ENCODE measurements at places on chromosomes 5 and 9.

- DNase-seq: no peak
Observed at GRCh38 chr5:59716029-59716428, 177.5 kb downstream of the PDE4D start.

GRCh38 chr9:89593727-89594427 is 10.9 kb upstream of the GADD45G start:
- DNase-seq: peak; percentile 68

- no peak for DNase-seq
Observed at GRCh38 chr9:32728181-32728580, 55.2 kb upstream of the TMEM215 start.

GRCh38 chr5:129459777-129460671 is at the start of gene ADAMTS19:
Gene ADAMTS19 (plus strand): TSS chr5:129460298. CDS start chr5:129460392, 94 bp downstream.
- DNase-seq: no peak

- DNase-seq: no peak
Observed at GRCh38 chr5:88391116-88391515, 122.5 kb upstream of the TMEM161B start.

DNA sequence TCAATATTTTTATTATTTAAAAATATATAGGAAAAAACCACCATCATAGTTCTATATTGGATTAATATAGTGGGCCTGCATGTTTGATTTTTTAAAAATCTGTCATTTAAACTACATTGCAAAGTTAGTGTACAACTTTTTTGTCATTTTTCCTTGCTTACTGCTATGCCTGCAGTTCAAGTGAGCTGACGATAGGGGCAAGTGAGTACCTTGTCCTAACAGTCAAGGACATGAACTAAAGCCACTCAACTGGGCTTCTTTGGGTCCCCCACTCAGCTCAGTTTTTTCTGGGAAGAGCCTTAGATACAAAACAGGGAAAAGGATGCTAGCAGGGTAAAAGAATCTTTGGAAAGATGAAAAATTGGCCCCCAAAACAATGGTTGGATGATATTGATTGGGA is 269.9 kb downstream of the MAN2A1 start:
- DNase-seq: no peak

Data from activated CD4-positive, alpha-beta T cell treated with anti-CD3 and anti-CD28 coated beads for 4 hours (primary cell).